ENCODE measurements at places on chromosomes 13 and 19.

- no peak for DNase-seq
Observed at GRCh38 chr19:19591133-19591825, 27.2 kb downstream of the PBX4 start.

DNA sequence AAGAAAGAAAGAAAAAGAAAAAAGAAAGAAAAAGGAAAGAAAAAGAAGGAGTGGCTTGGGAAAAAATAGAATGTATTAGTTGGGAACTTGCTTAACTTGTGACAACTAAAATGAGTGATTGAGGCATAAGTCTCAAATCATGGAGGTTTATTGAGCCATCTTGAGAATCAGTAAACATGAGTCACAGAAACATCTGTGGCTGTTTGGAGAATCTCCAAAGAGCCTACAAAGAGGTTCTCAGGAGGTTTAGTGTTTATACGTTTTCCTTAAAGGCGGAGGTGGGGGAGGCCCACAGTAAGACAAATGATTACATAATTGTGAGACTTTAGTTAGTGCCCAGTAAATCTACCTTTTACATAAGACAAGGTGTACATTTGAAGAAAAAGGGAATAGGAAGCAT, 38.6 kb downstream of the WDR87 start:
- DNase-seq = no peak

GRCh38 chr19:14021474-14021873, 6.5 kb upstream of the RLN3 start:
- DNase-seq = no peak

- DNase-seq = no peak
Observed at GRCh38 chr19:8336660-8337059, 6.4 kb downstream of the KANK3 start.

DNA sequence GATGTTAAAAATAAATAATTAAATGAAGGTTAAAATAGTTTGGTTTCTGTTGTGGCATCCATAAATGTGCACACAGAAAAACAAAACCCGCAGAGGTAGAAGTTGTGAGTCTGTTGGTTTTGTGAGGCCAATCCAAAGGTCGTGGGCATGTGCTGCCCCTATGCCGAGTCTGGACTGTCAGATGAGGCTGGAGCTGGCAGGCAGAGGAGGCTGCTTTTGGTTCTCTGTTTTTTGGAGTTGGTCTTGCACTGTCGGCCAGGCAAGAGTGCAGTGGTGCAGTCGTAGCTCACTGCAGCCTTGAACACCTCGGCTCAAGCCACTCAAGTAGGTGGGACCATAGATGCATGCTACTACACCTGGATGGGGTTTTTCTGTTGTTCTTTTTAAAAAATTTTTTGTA, 43.7 kb downstream of the TSSK6 start:
- DNase-seq = no peak

- no peak for DNase-seq
Observed at GRCh38 chr13:40975441-40975840, 43.7 kb downstream of the ELF1 start.

DNA sequence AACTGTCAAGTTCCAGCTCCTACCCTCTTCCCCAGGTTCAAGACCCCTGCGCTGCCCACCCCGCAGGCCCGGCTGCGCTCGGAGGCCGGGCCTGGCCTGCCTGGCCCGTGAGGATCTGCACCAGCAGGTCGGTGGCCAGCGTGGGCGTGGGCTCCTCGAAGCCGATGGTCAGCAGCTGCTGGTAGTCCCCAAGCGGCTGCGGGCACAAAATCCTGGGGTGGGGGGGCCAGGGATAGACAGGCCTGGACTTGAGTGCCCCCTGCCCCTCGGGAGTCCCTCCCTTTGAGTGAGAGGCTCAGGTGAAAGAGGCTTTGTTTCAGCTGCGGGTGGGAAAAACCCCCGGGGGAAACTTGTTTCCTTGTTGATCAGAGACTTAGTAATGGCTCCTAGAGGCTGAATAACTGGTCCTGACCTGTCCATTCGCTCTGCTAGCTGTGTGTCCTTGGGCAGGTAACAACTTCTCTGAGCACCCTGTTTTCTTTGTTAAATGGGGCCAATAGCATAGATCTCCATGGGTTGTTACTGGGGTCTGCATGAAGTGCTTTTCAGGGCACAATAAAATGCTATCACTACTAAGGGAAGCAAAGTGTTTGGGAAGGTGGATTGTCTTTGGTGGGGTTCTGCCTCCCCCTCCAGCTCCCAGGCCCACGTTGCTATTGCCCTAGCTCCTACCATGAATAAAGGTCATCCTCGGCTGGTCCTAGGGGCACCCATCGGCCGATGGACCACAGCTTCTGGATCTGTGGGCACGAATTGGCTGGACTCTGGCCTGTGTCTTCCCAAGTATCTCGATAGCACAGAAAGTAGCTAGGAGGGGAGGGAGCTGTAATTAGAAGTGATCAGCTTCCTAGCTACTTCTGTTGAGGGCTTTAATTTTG, 3.5 kb downstream of the C19orf67 start:
- no peak for DNase-seq

Data from vagina (tissue), 2 donors.